ENCODE measurements at places on chromosomes 6 and 20.

DNA sequence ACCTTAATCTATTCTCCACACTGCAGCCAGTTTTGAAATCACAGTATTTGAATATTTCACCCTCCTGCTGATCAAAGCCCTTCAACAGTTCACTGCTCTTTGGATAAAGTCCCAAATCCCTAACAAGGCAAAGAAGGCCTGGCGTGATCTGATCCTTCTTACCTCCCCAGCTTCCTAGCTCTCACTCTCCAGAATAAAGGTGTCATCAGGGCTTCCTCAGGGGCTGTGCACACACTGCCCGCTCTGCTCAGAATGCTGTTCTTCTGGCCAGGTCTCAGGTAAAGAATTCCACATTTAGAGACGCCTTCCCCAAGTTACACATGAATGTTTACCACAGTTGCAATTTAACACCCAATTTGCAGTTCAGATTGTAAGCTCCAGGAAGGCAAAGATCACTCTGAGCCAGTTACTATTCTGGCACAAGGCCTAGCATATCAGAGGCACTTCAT, 58.9 kb upstream of the MCM9 start:
- DNase-seq: no peak

DNA sequence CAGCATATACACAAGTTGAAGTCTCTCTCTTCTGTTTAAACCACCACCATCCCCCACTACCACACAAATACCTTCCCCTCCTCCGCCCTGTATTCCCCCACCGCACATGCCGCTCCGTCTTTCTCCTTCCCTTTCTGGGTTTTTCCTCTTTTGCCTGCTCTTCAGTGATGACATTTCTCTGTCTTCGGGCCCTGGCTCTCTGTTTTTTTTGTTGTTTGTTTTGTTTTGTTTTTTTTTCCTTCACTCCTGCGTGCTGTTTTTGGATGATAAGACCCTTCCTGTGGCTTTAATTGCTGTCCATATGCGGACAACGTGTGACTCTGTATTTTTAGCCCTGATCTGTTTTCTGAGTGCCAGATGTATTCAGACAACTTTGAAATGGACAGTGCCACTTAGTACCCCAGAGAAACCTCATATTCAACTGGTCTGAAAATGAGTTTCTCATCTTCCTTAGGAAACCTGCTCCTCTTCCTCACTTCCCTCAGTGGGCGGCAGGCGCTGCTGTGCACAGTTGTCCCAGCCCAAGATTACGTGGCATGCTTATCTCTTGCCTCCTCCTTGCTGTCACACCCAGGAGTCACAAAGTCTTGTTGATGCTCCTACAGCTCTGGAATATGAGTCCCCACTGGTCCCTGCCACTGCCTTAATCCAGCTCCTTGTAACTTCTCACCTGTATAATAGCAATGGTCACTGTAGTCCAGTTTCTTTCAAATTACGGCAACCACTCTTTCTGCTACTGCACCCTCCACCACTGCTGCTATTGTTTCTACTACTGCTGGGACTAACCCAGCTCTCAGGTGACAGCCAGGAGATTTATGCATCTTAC, 8.2 kb downstream of the PPP1R14C start:
- DNase-seq: no peak

DNA sequence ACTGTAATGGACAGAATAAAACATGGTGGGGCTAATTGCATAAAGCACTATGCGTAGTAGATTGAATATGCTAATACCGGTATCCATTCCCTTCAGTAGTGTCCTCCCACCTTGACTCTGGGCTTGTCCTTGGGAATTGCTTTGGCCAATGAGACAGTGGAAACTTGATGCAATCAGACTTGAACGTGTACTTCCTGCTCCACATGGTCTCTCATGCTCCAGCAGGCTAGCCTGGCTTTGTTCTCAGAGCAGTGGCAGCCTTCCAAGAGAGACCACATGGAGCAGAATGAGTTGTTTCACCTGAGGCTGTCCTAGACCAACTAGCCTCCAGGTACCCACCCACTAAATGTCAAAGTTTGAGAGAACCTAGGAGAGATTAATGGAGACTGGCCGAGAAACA, 37.0 kb upstream of the BTBD3 start:
- DNase-seq: no peak

DNA sequence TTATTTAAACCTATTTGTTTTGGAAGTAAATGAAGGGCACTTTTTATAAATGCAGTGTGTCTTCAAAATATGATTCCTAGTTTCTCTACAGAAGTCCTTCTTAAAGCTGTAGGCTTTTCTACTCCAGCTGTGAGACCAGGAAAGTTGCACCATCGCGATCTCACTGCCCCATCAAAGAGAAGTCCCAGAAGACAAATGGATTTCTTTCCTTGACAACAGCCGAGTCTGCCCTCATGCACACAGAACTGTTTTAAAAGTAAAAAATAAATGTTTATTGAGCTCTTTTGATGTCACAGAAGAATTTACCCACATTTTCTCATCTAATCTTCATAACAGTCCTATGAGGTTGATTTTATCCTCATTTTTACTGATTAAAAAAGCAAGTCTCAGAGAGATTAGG, 324.4 kb upstream of the NT5E start:
- no peak for DNase-seq

DNA sequence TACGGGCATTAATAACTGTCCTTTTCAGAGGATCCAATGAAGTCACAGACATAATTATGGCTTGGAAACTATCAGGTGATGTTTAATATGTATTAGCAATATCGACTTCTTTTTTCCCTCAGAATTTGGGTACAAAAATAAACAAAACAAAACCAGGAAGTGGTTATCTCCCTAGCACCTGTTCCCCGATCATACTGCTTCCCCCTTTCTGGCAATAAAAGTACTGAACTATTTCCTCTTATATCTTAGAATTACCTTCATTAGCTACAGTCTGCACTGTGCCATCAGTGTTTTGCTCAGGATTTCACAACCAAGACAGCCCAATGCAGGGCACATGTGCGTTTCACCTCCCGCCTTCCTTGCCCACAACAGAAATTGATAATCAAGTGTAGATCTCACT, 216.9 kb upstream of the BTBD3 start:
- no peak for DNase-seq

DNA sequence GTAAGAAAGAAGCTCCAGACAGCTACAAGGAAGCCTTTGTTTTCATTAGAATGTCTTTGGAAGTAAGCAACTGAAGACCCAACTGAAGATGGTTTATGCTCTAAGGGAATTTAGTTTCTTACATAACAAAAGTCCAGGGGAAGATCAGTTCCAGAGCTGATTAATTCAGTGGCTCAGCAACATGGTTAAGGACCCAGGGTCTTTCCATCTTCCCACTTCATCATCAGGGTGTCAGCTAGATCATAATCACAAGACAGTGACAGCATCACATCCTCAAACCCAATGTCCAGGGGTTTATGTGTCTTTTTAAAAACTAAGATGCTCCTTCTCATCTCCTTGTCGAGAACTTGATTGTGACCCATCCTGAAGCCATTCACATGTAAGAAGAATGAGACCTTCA, 119.7 kb upstream of the PRDM1 start:
- DNase-seq: no peak

DNA sequence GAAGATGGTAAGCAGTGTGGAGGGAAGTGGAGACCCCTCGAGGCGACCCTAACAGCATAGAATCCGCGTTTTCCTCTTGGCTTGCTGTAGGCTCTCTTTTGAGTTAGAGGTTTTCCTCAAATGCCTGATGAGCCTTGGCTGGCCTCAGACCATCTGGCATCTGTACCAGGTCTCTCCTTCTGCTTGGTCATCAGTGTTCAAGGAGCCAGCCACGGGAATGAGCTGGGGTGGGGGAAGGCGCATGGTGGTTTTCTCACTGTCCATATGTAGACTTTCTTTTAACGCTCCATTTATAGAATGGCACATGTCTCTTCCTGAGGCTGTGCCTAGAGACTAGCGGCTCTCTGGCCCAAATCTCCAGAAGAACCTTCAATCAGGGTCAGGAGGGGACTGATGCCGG, 8.1 kb upstream of the GUCA1A start:
- no peak for DNase-seq

DNA sequence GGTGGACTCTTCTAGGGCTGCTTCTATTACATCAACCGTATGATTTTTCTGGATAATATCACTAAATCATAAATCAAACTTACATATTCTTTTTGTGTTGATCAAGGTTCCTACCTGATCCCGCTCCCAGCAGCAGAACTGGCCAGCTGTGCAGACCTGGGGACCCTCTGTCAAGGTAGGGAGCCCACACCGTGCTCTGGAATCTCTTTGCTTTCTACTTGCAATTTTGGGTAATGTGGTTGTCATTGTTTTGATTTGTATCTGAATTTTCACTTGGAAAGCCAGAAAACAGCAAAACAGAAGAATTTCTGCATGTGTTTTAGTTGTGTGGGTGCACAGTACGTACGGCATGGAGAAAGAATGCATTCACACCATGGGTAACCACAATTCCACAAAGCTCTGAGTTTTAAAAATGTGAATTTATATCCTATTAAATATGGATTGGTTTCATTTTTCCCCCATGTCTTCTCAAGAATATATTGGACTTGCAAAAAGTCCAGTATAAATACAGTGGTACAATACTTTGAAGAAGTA, 80.1 kb downstream of the ADGRG6 start:
- no peak for DNase-seq

DNA sequence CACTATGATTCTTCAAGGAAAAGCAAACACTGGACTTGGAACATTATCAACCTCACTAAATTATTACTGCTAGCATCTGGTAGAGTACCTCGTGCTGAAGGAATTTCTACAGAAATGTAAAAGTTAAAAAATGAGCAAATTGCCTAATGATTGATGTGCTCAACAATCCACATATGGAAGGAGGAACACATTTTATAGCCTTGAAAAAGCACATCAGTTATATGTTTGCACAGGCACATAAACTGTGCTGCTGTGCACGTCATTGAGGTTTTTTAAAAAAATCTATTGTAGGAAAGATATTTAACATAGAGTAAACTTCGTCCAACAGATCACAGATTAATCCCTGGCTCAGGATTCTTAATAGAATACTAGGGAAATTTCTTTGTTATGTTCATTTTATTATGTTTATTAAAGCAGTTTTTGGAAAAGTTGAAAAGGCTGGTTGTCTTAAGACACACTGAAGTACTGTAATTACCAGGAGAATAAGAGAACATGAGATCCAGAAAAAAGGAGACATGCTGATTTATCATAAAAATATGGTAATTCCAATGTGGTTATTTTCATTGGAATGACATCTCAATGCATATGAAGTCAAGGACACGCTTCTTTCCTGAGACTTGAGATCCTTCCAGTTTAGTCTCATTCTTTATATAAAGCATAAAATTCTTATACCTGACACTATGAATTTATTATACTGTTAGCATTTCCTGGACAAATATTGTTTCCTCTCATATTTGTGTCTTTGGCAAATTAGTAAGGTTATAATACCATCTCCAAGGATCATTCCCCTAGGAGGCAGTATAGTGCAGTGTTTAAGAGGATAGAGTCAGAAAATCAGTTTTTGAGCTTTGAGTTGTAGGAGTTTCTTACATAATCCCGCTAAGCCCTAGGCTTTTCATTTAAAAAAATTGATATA, 511.1 kb downstream of the TENT5A start:
- no peak for DNase-seq

- no peak for DNase-seq
Observed at GRCh38 chr20:1402149-1402548, 9.3 kb upstream of the FKBP1A start.

- no peak for DNase-seq
Observed at GRCh38 chr20:6582449-6582848, 185.0 kb upstream of the BMP2 start.

GRCh38 chr6:147508042-147508865, at the start of gene SAMD5:
Gene SAMD5, plus strand, starts transcription at chr6:147508690. Its CDS starts 239 bp downstream, at chr6:147508929.
- peak; percentile 25 for DNase-seq

- peak; percentile 69 for DNase-seq
Observed at GRCh38 chr20:60262967-60263603, 304.9 kb downstream of the CDH26 start.

GRCh38 chr6:296151-297122, 4.2 kb downstream of the DUSP22 start:
- DNase-seq: no peak

DNA sequence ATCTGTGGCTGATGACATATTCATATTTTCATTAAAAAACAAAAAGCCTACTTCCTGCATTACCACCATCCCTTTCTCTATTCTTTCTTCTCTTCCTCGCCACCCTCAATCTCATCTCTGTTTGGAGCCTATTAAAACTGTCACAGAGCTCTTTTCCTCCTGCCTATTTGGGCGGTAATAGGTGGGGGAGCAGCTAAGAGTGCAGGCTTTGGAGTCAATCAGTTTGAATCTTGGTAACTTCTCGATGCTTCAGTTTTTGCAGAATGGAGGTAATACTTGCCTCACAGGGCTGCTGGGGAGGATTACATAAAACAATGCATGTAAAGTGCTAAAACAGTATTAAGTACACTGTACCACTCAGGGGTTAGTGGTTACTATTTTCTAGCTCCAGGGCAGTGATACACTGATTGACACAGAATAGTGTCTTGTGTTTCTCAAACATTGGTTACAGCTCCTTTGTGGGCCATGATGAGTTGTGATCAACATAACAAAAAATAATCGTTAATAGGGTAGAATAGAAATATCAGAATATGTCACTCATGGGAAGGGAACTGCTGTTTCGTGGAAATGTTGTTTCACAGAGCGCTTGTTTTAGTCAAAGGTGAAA, 14.0 kb downstream of the GCLC start:
- DNase-seq: no peak

GRCh38 chr6:150999107-150999506, 133.6 kb downstream of the MTHFD1L start:
- no peak for DNase-seq

GRCh38 chr20:57794600-57795341, 85.0 kb upstream of the PMEPA1 start:
- DNase-seq: no peak

DNA sequence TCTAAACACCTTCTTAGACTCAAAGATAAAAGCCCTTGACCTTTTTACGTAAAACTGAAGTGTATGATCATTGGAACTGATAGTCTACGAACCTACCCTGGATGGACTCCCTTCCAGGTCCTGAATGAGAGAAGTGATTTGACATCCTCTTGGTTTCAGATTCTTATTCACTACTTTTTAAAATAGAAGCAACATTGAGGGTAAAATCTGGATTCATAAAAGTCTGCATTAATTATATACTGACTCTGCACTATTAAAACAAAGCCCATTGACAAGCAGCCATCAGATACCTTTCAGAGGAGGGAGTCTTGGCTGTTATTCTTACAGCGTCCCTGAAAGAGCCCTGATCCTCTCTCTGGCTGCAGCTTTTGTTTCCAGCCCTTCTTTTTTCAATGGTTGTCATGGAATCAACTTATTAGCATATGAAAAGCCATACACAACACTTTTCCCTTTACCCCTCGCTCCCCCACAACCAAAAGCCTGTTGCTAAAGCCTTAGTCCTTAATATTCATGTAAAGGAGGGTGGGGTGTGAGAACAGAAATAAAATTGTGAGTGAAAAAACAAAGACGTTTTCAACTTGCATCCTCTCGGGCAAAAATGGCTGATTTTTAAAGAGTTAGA, 270.0 kb upstream of the MARCKS start:
- DNase-seq: no peak

GRCh38 chr6:6484681-6485080, 103.8 kb upstream of the LY86 start:
- no peak for DNase-seq

GRCh38 chr6:155177363-155177961, 86.4 kb upstream of the CLDN20 start:
- peak; percentile 25 for DNase-seq

Data from pancreas (tissue), 10 donors.